ENCODE measurements at places on chromosomes 12 and 14. TPM values are rescaled to one million over a fixed set of nuclear protein-coding genes. Genes with fewer than 3 reads are reported as not detected.

- DNase-seq = no peak
These were observed 462.2 kb downstream of the DIO2 start for GRCh38 chr14:79749065-79749464.

DNA sequence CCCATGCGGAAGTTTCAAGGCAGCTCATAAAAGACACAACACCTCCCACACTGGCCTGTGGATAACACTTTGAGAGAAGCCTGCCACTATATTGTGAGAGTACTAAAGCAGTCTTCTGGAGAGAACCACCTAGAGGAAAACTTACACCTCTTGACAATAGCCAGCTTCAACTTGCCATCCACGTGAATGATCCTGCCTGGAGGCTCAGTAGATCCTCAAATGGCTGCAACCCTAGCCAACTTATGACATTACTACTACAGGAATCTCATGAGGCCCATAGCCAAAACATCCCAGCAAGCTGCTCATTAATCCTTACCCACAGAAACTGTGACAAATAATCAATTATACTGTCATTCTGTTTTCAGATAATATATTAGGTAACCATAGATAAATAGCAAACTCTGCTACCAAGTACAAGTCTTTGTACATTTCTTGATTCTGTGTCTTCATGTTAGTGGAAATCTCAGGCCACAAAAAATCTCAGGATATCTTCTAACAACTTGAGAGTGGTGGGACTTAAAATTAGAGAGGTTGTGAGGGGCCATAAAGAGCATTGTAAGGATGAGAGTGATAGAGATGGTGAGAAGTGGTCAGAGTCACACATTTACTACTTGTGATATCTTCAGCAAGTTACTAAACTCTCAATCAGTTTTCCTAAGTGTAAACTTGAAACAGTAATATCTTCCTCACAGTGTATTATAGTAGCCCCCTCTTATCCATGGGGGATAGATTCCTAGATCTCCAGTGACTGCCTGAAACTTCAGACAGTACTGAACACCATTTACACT is 368.0 kb downstream of the C12orf50 start:
- peak; percentile 14 for DNase-seq

NPC2 gene
- total RNA-seq = 549 TPM

- no peak for DNase-seq
These were observed 34.9 kb downstream of the LIMA1 start for GRCh38 chr12:50248411-50248810.

DNA sequence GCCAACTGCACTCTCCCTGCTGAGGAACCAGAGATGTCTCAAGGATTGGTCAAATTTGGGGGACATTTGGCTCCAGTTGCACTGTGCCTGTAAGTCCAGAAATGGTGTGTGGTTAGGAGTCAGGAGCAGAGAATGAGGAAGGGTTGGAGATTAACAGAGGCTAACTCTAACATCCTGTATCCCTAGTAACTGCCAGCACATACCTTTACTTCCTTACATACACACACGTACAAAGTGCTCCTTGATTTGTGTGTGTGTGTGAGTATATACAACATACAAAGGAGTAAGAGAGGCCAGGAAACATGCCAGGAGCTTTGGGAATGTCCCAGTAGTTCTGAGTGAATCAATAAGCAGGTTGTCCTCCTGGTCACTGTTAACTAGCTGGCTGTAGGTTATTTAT is 39.8 kb upstream of the NRXN3 start:
- no peak for DNase-seq

SLC17A8 gene
- total RNA-seq = not detected

- no peak for DNase-seq
These were observed 101.9 kb upstream of the OVCH1 start for GRCh38 chr12:29599381-29599780.

DNA sequence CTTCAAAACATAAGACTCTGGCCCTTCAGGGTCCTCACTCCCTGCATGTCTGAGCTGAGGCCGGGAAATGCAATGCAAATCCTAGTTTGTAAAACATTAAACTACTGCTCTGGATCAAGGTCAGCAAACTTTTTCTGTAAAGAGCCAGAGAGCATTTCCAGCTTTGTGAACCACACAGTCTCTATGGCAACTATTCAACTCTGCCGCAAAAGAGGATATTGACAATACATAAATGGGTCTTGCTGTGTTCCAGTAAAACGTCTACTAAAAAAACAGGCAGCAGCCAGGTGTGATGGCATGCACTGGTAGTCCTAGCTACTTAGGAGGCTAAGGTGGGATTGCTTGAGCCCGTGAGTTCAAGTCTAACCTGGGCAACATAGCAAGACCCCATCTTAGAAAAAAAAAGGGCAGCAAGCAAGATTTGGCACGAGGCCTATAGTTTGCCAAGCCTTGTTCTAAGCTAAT is 22.3 kb downstream of the DDX24 start:
- no peak for DNase-seq

GRCh38 chr12:18970603-18971002 is 158.9 kb upstream of the PLEKHA5 start:
- DNase-seq = peak; percentile 44

SIX1 gene
- total RNA-seq = 3.3 TPM

BEGAIN gene
- 10.0 TPM for total RNA-seq

Data from SK-MEL-5 (cell line).